ENCODE measurements at places on chromosomes 11 and 22. TPM values are rescaled to one million over a fixed set of nuclear protein-coding genes. Genes with fewer than 3 reads are reported as not detected.

The OR52R1 gene
- not detected for total RNA-seq

The CCDC73 gene
- total RNA-seq, result not detected

The SLC22A6 gene
- total RNA-seq, result not detected

The GPR83 gene
- total RNA-seq, result not detected

DNA sequence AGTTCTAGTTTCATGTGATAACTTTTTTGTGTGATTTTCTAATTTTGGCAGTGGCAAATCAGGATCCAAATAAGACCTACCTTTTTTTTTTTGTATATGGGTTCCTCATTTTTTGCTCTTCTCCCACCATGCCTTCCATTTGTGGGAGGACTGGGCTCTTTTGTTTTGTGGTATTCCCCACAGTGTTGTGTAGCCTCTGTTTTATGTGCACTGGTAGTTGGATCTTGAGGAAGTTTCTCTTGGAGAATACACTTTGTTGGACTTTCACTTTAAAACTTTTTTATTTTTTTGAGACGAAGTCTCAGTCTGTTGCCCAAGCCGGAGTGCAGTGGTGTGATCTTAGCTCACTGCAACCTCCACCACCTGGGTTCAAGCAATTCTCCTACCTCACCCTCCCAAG is 39.7 kb downstream of the PPP6R3 start:
- H3K27ac ChIP-seq, result no peak overlapping the region
- H3K4me1 ChIP-seq, result peaks cover 43% of the 10 kb centered on the region
- no peaks in the 10 kb centered on the region for H3K27me3 ChIP-seq
- no peaks in the 10 kb centered on the region for H3K36me3 ChIP-seq
- DNase-seq, result no peak
- H3K4me3 ChIP-seq, result no peak overlapping the region

- no peaks in the 10 kb centered on the region for H3K27me3 ChIP-seq
- H3K36me3 ChIP-seq, result no peaks in the 10 kb centered on the region
- peaks cover 12% of the 10 kb centered on the region for H3K4me1 ChIP-seq
- no peak overlapping the region for H3K27ac ChIP-seq
Measured at GRCh38 chr11:64911142-64911541, 5.9 kb downstream of the ATG2A start.

GRCh38 chr22:38777087-38777671 is 16.8 kb downstream of the DNAL4 start:
- no peak overlapping the region for H3K27ac ChIP-seq
- no peak for DNase-seq
- no peaks in the 10 kb centered on the region for H3K36me3 ChIP-seq
- H3K27me3 ChIP-seq, result no peaks in the 10 kb centered on the region
- no peaks in the 10 kb centered on the region for H3K4me1 ChIP-seq
- no peak overlapping the region for H3K4me3 ChIP-seq

GRCh38 chr11:1830322-1831223 is 4.2 kb upstream of the SYT8 start:
- H3K27me3 ChIP-seq, result no peaks in the 10 kb centered on the region
- H3K4me1 ChIP-seq, result no peaks in the 10 kb centered on the region
- no peaks in the 10 kb centered on the region for H3K36me3 ChIP-seq
- no peak overlapping the region for H3K27ac ChIP-seq

GRCh38 chr11:128575961-128576350 is 11.4 kb downstream of the ETS1 start:
- H3K27ac ChIP-seq, result no peak overlapping the region
- H3K4me1 ChIP-seq, result peaks cover 23% of the 10 kb centered on the region
- H3K36me3 ChIP-seq, result no peaks in the 10 kb centered on the region
- no peaks in the 10 kb centered on the region for H3K27me3 ChIP-seq
- no peak overlapping the region for H3K4me3 ChIP-seq
- no peak for DNase-seq

GRCh38 chr11:114280696-114281095 is 15.5 kb upstream of the NNMT start:
- DNase-seq, result peak; percentile 30
- H3K4me1 ChIP-seq, result no peaks in the 10 kb centered on the region
- no peak overlapping the region for H3K4me3 ChIP-seq
- no peaks in the 10 kb centered on the region for H3K36me3 ChIP-seq
- no peak overlapping the region for H3K27ac ChIP-seq

Data from naive thymus-derived CD4-positive, alpha-beta T cell (primary cell).